ENCODE measurements at places on chromosomes 13 and 19.

DNA sequence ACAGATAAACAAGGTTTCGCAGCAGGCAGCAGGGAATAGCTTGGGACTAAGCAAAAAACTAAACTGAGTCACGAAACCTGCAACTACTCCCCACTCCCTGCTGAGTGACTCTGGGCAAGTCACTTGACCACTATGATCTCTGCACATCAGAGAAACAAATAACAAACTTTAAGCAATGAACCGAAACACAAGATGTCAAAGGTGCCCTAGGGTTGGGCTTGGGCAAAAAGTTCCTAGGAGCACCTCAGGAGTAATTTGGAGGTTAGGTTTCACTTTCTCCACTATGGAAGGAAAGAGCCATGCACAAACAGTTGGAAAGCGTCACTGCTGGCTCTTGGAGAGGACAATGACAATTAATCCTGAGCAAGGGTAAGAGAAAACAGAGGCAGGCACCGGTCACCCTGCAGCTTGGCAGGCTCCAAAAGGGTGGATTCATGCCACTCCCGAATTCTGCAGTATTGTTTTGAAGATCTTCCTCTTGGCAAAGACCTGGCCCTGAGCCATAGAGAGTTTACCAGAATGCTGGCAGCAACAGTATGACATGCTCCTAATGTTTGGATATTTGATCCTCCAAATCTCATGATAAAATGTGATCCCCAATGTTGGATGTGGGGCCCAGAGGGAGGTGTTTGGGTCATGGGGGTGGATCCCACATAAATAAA, 60.3 kb downstream of the CRYL1 start:
- no peak for DNase-seq

DNA sequence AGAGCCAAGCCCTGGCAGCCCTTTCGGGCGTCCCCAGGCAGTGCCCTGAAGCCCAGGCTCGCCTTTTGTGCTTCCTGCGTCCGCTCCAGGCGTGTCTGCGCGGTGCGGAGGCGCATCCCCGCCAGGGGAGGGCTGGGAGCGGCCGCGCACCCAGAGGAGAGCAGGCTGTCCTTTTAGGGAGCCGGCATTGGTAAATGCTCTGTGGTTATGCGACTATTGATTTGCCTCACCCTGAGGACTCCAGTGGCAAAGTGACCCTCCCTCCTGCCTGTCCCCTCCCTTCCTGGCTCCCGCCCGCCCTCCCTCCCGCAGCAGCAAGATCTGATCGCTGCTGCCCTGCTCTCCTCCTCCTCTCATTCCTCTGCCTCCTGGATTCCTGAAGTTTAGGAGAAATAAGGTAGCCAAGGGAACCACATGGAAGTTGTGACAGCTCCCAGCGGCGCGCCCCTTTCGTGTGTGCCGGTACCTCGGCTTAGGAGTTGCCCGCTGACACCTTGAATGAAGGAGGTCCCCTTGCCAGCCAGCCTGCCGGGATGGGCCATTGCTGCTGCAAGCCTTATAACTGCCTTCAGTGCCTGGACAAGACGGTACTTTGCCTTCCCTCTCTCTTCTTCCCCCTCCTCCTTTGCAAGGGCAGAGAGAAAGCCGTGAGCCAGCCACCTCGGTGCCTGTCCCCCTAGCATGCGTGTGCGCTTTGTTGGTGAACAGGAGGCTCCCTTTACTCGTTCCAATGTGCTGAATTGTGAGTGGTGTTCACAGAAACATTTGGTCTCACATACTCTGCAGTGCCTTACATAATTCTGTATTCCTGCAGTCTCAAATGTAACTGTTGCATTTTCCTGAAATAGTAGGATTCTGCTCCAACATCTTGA, 166.9 kb downstream of the SLC7A1 start:
- DNase-seq, result no peak

DNA sequence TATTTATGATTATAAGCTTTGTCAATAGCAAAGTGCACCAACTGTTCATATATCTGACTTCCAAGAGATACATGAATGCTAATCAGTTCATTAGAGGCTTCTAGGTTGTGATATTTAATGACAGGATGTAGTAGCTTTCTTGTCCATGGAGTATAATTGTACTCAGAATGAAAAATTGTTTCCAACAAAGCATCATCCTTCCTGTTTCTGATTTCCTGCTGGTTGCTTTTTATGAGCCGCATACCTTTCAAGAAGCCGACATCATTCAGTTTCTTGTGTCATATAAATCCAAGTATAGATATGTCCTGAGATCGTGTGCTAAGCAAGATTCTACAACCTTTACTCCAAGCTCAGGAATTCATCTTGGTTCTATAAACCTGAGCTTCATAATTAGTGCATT, 326.6 kb downstream of the DIAPH3 start:
- DNase-seq, result no peak

GRCh38 chr13:31054632-31055031, 107.1 kb downstream of the HSPH1 start:
- DNase-seq, result no peak

GRCh38 chr19:18049385-18049784, 37.3 kb downstream of the IL12RB1 start:
- DNase-seq, result no peak

- no peak for DNase-seq
Measured at GRCh38 chr19:674282-675151, 1.7 kb upstream of the FSTL3 start.

DNA sequence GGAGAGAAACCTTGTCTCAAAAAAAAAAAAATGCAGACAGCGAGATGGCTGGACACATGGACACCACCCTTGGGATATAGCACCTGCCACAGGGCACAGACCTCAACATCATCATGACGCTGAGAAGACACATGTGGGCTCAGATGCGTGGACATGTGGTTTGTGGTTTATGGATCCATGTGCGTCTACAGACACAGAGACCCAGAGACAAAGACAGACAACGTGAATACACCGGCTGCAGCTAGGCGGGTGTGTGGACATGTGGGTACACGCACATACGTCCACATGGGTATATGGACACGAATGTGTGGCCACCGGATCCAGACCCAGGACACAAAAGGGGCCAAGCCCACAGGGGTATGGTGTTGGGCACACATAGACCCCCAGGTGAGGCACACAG, 1.3 kb downstream of the TNFSF14 start:
- DNase-seq, result peak; percentile 17

- no peak for DNase-seq
Measured at GRCh38 chr13:79171141-79172061, 234.7 kb downstream of the RBM26 start.
